ENCODE measurements at places on chromosomes 16 and 17.

GRCh38 chr16:80147026-80147655 is 393.7 kb upstream of the DYNLRB2 start:
- DNase-seq = no peak

DNA sequence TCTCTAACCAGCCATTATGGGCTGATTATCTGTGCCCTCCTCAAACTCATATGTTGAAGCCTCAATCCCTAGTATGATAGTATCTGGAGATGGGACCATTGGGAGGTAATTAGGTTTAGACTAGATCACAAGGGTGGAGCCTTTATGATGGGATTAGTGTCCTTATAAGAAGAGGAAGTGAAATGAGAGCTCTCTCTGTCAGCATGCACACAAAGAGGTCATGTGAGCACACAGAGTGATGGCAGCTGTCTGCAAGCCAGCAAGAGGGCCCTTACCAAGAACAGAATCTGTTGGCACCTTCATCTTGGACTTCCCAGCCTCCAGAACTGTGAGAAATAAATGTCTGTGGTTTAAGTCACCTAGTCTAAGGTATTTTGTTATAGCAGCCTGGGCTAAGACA is 101.9 kb downstream of the PCTP start:
- no peak for DNase-seq

DNA sequence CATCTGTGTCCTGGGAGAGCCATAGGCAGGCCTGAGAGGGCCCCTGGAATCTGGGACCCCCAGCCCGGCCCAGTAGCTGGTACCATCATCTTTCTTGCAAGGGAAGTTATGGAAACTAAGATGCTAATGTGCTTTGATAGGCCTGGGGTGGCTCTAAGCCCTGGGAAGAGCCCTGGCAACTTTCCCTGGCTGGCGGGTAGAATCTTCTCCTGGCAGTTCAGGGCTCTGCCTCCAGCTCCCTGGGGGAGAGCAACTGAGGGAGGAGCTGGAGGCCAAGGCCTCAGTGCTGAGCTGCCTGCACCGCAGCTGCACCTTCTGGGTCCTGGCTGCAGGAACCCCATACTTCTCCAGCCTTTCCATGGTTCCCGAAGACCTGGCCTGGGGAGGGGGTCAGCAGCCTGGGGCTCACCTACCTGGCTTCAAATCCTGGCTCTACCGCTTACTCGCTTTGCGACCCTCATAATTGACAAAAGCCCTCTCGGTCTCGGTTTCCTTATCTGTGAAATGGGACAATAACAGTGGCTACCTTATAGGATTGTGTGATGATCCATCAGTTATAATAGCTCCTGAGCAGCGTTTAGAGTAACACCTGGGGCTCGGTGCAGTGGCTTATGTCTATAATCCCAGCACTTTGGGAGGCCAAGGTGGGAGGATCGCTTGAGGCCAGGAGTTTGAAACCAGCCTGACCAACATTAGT is 333.7 kb downstream of the SEC14L1 start:
- DNase-seq = no peak

DNA sequence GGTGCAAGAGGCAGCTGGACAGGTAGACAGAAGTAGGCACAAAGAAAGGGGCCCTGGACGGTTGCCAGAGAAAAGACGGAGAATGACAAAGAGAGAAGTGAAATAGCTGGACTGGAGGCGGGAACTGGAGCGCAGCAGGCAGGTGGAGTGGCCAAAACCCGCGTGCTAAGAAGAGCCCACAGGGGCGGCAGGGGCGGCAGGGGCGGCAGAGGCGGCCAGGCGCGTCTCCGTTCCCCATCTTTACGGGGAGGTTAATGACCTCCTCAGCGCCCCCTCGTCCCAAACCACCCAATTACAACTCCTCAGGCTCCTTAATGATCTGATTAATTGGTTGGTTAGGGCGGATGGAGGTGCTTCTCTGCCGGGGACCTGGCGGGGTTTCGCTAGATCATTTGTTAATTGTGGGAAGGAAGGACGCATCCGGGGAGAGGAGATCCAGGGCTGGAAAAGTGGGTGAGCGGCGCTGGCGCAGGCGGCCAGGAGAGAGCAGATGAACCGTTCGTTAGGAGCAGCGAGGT is 15.4 kb upstream of the HOXB9 start:
- no peak for DNase-seq

DNA sequence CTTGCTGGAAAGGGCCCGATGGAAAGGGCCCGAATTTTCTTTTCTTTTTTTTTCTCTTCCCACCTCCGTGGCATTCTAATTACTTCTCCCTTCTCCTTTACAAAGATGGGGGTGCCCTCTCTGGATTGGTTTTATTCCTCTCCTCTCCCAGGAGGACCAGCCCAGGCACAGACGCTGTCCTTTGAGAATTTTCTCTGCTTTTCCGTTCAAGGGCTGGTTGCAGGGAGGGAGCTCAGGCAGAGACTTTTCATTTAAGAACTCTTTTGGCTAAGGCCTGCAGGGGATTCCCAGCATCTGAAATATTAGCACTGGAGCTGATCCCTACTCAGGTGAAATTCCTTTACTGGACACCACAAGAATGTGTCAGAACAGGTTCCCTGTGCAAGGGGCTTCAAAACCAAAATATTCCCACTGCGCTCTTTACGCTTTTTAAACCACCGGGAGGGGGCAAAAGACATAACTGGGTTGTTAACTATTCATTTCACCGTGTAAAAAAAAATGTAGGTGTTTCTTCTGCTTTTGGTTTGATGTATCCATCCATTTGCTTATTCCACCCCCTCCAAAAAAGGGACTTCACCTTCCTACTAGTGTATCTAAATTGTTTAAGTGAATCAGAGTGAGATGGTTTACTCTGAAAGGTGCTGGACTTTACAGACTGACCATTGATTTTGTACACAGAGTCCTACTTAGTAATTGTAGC is 1.4 kb downstream of the NFAT5 start:
- DNase-seq = peak; percentile 39

GRCh38 chr17:19298569-19299213 is 61.5 kb downstream of the EPN2 start:
- no peak for DNase-seq

GRCh38 chr17:16465861-16466338 is 26.1 kb downstream of the LRRC75A start:
- no peak for DNase-seq

GRCh38 chr17:15451680-15452079 is 15.7 kb downstream of the CDRT4 start:
- no peak for DNase-seq

DNA sequence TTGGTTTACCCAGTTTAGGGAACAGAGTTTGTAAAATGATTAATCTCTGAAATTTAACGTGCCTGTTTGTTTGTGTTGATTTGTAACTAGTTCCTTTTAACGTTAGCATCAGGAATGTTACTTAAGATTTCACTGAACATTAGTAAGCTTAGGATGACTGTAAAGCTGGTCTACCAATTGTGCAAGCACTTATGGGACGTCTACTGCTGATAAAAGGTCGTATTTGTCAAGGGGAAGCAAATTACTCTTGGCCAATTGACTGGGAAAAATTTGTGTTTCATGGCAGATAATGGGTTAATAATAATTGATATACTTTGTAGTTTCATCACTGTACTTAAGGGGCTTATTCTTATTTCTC is 11.8 kb downstream of the METTL9 start:
- peak; percentile 80 for DNase-seq

- DNase-seq = no peak
Observed at GRCh38 chr17:11138023-11138422, 103.0 kb upstream of the SHISA6 start.

DNA sequence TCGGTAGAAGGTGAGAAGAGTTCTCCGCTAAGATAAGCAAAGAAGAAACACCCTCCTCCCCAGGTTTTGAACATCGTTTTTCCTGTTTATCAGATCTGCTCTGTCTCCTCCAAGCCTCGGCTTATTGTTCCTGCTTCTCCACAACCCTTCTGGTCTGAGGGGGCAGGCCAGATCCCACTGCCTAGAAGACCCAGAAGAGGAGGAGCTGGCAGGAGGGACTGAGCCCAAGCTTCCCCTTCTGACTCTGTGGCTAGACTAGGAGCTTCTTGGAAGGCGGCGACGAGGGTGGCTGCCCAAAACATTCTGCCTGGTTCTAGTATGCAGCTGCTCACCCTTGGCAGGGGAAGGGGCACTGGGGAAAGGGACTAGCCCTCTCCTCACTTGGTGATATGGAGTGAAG is 5.2 kb upstream of the HOXB5 start:
- DNase-seq = no peak

DNA sequence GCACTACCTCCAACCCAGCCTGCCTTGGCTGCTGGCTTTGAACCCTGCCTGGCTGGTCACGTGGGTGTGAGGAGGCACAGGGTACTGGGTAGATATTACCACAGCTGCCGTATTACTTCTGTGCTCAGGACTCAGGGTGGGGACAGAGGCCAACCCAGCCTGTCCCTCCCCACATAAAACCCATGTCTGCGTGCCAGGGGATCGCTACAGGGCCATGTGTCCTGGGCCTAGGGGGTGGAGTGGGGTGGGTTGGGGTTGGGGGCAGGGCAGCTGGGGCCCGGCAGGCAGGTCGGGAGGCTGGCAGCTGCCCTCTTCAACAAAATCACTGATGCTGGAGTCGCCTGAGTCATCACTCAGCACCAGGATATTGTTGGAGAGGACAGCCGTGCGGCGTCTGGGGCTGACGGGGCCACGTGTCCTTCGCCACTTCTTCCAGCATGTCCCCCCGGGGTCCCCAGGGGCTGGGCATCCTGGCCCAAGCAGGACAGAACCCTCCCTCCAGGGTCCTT is 39.7 kb upstream of the PVALEF start:
- no peak for DNase-seq

GRCh38 chr17:60598001-60598736 is 1.8 kb upstream of the PPM1D start:
- DNase-seq = no peak

DNA sequence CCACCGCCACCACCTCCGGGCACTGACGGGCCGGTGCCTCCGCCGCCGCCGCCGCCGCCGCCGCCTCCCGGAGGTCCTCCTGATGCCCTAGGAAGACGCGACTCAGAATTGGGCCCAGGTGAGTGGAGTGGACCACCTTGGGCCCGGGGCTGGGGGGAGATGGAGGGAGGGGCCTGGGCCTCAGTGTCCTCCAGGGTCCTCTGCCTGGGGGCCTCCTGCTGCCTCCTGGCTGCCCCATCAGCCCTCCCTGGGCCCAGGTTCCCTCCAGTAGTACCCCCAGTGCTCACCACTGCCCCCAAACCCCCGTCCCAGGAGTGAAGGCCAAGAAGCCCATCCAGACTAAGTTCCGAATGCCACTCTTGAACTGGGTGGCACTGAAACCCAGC is 19.9 kb downstream of the SPATA32 start:
- DNase-seq = no peak

DNA sequence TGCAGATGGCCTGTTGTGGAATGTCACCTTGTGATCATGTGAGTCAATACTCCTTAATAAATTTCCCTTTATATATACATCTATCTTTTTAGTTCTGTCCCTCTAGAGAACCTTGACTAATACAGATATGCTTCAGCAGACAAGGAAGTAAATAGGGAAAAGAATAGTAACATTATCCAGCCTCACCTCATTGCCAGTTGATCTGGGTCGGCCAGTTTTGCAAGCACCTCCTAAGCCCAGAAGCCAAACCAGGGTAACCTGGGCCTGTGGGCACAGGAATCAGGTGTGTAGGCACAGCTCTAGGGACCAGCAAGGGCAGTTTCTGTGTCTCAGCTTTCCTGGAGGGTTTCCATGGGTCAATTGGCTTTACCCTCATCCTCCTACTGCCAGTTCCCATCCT is 11.9 kb upstream of the CCL17 start:
- DNase-seq = no peak

DNA sequence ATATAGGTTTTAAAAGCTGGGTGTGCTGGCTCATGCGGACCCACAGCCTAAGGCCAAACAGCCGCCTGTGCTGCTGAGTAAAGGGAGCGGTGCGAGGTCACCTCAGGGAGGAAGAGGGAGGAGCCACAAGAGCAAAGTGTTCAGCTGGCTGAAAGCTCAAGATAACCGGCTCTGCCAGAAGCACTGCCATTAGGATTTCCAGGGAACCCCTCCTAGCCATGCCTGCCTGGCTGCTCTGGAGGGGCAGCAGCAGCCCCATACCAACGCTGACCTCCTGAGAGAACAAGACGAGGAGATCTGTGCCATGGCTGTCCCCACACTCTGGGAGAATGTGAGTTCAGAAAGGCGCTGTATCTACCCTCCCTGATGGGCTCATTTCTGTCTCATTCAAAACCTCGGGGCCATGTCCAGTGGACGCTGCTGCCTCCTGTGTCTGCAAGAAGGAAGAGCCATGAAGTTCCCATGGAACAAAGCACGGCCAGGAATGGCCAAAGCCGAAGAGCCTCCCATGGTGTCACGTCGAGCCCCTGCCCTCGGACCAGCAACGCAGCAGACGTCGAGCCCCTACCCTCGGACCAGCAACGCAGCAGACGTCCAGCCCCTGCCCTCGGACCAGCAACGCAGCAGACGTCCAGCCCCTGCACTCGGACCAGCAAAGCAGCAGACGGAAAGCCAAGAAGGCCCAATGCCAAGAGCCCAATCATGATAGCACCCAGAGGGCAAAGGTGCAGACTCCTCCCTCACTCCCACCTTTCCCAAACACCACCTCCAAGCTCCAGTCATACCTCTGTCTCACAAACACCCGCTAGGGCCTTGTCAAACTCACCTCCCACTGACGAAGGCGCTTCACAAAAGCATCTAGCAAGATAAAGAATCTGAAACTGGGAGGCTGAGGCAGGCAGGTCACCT is 107.0 kb downstream of the ANKRD11 start:
- peak; percentile 85 for DNase-seq

- DNase-seq = no peak
Observed at GRCh38 chr16:86505899-86506864, 4.1 kb upstream of the FOXF1 start.

DNA sequence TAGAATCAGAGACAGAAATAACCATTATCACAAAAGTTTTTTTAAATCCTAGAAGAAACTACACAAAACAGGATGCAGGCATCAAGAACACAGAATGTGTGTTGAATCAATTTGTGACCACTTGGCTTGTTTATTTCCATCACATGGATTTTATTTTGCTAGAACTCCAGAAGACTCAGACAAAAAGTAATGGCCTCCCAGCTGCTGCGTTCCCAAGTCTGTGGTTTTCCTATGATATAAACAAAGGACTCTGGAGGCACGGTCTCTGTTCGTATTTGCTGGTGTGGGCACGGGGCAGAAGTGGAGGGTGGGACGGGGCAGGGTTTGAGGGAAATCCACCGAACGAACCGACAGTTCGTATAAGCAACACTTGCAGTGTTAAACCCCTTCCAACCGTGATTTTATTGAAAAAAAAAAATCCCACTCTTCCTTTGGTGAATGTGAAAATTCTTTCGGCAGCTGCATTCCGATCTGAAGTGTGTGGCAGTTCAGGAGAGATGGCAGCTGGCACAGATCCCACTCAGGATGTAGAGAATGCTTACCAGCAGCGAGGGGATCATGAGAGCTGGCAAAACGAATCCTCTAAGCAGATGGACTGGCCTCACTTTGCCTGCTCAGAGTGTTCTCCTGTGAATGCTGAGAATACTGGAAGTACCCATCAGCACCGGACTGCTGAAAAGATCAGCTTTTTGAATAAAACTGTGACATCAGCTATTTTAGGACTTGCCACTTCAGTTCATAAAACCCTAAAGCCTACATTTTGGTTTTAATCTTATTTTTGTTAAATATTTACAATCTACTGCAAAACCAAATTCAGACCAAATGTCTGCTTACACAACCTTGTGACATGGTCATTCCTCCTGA is 165.2 kb downstream of the VPS53 start:
- DNase-seq = no peak

GRCh38 chr17:69900101-69900500 is 174.9 kb upstream of the KCNJ16 start:
- no peak for DNase-seq

GRCh38 chr17:77608431-77608830 is 350.1 kb upstream of the TNRC6C start:
- no peak for DNase-seq

Data from erythroblast (primary cell).